Body of pancreas (tissue), 4 donors: ENCODE measurements at places on chromosomes 12 and 14. TPM values are rescaled to one million over a fixed set of nuclear protein-coding genes. Genes with fewer than 3 reads are reported as not detected.
A peak's percentile ranks its signal among the peaks of the same experiment; 100 is the strongest.

ASCL4 gene
- total RNA-seq = not detected

GRCh38 chr12:69570000-69570516 lies 15.2 kb upstream of the CCT2 start:
- no peak overlapping the region for H3K27ac ChIP-seq
- no peak for DNase-seq
- peaks cover 5% of the 10 kb centered on the region for H3K4me1 ChIP-seq
- H3K36me3 ChIP-seq = peaks cover 4% of the 10 kb centered on the region
- no peak overlapping the region for H3K4me3 ChIP-seq

GRCh38 chr14:75861161-75861621 lies 120.6 kb downstream of the TGFB3 start:
- H3K4me3 ChIP-seq = no peak overlapping the region
- no peaks in the 10 kb centered on the region for H3K36me3 ChIP-seq
- no peaks in the 10 kb centered on the region for H3K27me3 ChIP-seq
- no peak for DNase-seq

GRCh38 chr12:75908961-75909605 lies 122.5 kb downstream of the PHLDA1 start:
- H3K36me3 ChIP-seq = no peaks in the 10 kb centered on the region
- peaks cover 32% of the 10 kb centered on the region for H3K4me1 ChIP-seq
- DNase-seq = peak; percentile 88

DNA sequence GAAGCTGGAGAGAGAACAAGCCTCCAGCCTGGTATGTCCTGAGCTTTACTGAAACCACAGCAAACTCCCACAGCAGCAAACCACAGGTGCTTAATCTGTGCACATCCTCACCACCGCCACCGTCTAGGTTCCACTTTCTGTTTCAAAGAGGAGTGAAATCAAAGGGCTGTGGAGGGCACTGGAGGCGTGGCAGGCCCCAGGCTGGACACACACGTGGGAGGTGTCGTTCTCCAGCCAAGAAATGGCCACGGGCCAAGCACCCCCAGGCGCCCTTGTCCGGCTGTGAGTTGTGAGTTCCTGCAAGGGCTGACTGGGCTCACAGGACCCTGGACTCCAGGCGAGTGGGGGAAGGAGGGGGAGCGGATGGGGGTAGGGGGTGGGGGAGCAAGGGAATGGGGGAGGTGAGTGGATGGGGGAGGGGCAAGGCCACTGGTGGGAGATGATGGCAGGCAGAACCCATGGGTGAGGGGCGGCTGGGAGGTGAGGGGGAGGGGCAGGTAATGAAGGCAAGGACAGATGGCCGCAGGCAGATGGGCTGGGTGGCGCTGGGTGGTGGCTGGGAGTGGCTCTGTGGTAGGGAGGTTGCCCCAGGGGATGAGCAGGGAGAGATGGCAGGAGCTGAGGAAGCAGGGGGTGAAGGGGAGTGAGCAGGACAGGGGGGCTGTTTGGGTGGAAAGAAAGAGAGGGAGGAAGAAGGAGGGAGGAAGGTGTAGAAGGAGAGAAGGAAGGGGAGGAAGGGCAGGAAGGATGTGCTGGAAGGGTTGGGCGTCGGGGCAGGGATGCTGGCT lies 86.7 kb downstream of the NCOR2 start:
- H3K27ac ChIP-seq = no peak overlapping the region
- no peaks in the 10 kb centered on the region for H3K27me3 ChIP-seq
- peaks cover 31% of the 10 kb centered on the region for H3K4me1 ChIP-seq
- H3K4me3 ChIP-seq = no peak overlapping the region
- H3K36me3 ChIP-seq = peaks cover 6% of the 10 kb centered on the region

DNA sequence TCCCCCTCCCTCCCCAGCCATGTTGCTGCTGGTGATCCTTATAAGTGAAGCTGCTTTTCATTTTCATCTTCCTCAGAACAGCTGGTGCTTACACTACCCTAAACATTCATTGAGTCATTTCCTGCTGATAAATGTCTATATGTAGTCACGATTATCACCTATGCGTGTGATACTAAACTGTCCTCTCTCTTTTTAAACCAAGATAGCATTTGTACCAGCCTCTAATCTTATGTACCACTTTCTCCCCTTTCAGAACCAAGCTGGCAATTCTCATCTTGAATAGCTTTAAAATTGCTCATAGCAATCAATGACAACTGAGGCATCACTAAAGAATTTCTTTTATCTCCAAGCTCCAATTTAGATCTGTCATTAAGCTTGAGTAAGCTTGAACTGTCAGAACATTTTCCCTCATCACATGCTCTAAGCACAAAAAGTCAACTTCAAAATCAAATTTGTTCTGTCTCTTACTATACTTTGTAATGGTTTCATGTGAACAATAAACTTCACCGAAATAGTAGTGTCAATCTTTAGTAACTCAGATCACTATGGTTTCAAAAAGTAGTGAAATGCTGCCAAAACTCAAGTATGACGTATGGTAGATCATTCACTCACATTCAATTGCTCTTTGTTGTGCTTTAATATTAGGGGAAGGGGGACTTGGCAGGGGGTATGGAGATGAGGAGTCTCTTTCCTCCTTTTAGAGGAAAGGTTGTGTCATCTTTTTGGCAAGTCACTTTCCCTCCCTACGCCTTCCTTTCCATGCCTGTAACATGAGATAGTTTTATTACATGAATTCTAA lies 178.1 kb upstream of the NOVA1 start:
- no peaks in the 10 kb centered on the region for H3K27me3 ChIP-seq
- DNase-seq = no peak

DNA sequence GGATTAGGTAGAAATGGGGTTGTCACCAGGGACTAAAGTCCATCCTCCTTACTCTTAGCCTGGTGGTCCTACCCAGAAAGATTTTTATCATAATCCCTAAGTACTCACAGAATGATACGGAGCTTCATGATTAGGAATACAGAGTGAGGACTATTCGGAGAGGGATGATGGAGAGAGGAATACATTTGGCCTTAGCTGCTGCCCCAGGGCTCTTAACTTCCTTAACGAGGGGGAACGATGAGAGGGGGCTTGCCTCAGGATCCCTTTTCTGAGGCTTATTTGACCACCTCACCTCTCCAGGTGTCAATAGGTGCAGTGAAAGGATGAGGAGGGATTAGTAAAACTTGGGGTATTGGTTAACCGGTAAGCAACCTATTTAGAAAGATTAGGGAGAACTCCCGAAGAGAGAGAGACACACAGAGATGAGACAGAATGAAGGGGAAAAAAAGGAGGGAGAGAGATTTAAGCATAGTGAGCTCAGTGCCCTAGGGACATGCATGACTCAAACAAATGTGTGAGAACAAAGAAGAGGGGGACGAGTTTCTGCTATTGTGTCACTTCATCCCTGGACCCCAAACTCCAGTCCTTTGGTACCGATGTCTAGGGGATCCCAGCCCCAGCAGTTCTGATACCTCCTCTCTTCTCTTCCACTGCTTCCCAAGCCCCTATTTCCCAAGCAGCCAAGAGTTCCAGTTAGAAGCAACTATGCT lies 1.1 kb downstream of the NFE2 start:
- H3K36me3 ChIP-seq = no peaks in the 10 kb centered on the region
- H3K27ac ChIP-seq = no peak overlapping the region
- H3K27me3 ChIP-seq = no peaks in the 10 kb centered on the region
- H3K4me1 ChIP-seq = peaks cover 25% of the 10 kb centered on the region
- H3K4me3 ChIP-seq = no peak overlapping the region
- no peak for DNase-seq

- H3K27me3 ChIP-seq = no peaks in the 10 kb centered on the region
- no peak overlapping the region for H3K27ac ChIP-seq
- no peaks in the 10 kb centered on the region for H3K4me1 ChIP-seq
- H3K36me3 ChIP-seq = peaks cover 12% of the 10 kb centered on the region
- no peak for DNase-seq
- no peak overlapping the region for H3K4me3 ChIP-seq
These were observed 26.6 kb downstream of the MBIP start for GRCh38 chr14:36293824-36294223.

DNA sequence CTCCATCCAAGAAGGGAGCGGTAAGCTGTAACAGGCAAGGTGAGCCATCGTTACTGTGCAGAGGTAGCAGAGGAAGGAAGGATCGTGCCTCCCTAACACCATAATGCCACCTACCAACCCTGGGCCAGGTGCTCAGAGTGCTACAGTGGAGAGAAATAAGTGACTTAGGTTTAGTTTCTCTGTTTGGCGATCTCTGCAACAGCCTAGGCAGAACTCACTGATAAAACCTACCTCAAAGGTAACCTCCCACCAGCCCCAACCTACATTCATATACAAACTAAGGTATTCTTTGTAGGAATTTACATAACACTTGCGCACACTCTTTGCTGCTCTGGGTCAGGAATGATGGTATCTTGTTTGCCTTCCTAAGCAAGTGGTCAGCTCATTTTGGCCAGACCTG lies 93.4 kb upstream of the TMEM132D start:
- no peak for DNase-seq
- H3K36me3 ChIP-seq = no peaks in the 10 kb centered on the region
- H3K4me3 ChIP-seq = no peak overlapping the region
- H3K27ac ChIP-seq = no peak overlapping the region
- H3K27me3 ChIP-seq = no peaks in the 10 kb centered on the region
